ENCODE measurements at places on chromosomes 12 and 14.

- peak; percentile 20 for DNase-seq
Measured at GRCh38 chr14:100438678-100439592, 115.8 kb downstream of the SLC25A47 start.

DNA sequence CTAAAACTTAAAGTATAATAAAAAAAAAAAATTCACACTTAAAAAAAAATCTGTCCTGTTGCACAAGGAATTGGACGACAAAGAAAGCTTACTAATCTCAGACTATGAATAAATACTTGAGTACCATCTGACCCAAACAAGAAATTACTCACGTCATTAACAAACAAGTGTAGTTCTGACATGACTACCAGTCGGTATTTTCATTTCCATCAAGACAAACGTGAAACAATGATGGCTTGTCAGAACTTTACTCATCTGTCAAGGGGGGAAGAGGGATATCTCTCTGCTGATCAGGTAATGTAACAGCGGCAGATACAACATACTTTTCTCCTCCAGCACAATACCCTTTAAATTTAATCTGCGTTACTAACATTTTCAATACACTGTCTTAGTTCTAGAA, 78.3 kb downstream of the CDK17 start:
- no peak for DNase-seq

DNA sequence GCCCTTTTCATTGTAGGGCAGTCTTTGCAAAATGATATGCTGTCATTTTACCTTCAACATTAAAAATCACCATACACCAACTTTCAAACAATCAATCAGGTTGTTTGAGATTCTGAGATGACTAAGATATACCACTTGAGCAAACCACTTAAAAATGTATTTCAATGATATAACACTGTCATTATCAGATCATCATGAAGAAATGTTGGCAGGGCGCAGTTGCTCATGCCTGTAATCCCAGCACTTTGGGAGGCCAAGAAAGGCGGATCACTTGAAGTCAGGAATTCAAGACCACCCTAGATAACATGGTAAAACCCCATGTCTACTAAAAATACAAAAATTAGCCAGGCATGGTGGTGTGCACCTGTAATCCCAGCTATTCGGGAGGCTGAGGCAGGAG, 13.0 kb upstream of the RHOJ start:
- no peak for DNase-seq

- no peak for DNase-seq
Measured at GRCh38 chr12:24996820-24997219, 47.9 kb upstream of the BCAT1 start.

DNA sequence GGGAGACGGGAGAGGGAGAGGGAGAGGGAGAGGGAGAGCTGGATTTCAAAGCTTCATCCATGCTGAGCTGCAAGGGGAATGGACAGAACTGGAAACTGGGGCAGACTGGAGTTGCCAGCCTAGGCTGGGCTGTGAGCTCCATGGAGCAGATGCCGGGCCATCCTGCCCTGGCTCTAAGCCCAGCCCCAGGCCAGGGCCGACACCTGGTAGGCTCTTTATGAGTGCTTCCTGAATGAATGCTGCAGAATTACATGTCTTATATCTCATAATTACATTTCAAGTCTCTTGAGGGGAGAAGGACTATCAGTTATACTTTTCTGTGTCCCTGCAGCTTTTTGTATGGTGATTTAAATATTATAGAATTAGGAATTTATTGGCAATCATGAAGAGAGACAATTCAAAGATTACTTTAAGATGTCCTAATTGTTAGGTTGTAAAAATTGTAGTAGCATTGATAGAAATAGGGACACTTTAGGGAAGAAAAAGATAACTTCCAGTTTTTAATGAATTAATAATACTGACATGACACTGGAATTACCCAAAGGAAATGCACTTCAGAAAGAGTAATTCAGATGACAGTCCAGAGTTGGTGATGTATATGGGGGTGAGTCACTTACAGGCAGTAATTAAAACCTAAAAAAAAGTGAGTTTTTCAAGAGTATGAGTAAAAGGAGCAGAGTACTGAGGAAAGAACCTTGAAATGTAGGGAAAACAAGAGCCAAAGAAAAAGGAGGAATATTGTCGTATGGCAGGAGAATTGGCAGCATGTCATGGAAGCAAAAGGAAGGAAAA, 29.0 kb downstream of the SCYL2 start:
- no peak for DNase-seq

GRCh38 chr12:115840159-115840558, 437.3 kb downstream of the MED13L start:
- DNase-seq, result no peak

DNA sequence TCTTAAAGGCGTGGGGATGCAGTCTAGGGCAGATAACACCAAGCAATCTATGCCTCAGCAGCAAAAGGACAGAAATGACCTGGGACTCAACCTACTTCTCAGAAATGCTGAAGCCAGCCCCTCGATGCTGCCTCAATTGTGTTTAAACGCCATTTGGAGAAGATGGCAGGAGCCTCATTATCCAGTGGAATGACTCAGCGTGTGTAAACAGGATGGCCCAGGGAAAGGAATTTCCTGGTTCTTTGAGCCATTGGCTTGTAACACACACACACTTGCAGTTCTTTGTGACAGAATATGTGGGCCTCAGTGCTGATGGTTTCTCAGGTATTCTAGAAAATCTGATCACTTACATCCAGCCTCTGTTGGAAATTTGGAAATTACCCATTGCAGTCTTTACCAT, 154.3 kb downstream of the NTF3 start:
- no peak for DNase-seq

DNA sequence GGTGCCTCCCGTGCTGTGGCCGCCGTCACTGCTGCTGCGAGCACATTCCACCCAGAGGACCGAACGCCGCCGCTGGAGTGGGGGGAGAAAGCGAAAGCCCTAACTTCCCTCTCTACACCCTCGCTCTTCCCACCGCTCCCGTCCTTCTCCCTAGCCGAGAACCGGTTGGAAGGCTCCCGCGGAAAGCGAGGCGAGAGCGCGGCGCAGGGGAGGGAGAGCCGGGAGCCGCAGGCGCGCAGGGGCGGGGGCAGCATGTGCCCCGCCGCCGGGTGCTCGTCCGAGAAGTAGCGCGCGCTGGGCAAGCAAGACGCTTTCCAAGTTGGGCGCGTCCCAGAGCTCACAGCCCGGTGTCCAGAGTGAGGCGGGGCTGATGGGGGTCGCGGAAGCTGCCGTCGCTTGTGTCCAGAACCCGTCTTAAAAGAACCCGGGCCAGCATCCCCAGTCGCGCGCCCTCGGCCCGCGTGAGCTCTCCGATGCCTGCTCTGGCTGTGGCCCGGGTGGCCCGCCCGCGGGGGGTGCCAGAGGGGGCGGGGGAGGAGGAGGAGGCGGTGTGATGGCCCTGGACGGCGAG, at the start of gene TRHDE:
TSS of gene TRHDE (plus strand) at position 280 of the 571 bp plus-strand sequence. CDS start at position 554, 274 bp downstream.
- DNase-seq, result no peak

GRCh38 chr12:102833687-102834441, 83.2 kb downstream of the PAH start:
- no peak for DNase-seq

DNA sequence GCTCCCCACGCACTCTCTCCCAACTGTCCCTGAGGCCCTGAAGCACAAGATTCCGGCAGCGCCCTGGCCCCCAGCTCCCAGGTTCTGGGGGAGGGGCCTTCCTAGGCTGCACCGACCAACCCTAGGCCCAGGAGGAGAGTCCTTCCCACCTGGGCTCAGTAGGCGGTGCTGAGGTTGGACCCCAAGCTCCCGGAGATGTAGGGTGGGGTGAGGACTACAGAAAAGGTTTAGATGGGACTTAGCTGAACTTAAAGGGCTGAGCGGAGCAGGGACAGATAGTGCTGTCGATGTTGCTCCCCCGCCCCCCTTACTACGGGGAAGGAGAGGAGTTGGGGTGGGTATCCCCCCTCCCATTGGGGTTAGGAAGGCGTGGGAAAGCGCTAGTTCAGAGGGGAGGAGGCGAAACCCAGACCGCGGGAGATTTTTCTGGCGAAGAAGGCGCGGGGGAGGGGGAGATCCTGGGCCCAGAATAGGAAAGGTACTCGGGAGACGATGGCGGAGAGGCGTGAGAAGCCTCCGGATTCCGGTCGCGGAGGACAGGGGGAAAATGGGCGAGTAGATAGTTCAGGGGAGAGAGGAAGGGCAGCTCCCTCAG, 4.2 kb upstream of the BAZ2A start:
- DNase-seq, result no peak

DNA sequence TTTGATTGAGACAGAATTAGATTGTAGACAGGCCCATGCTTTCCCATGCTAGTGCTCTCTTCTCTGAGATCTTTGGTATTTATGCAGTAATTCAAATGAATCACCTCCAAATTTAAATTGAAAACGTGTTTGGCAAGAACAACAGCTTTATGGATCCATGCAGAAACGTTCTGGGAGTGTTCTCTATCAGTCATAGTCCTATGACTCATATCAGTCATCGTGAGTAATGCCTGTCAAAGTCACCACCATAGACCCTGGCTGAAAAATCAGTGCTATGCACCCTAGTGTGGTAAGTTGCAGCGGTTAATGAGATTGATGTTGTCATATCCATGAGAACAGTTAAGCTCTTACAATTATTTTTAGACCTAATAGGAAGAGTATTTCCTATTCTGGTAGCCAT, 90.1 kb upstream of the FOXG1 start:
- no peak for DNase-seq

GRCh38 chr12:96824074-96824837, 82.8 kb upstream of the NEDD1 start:
- no peak for DNase-seq

DNA sequence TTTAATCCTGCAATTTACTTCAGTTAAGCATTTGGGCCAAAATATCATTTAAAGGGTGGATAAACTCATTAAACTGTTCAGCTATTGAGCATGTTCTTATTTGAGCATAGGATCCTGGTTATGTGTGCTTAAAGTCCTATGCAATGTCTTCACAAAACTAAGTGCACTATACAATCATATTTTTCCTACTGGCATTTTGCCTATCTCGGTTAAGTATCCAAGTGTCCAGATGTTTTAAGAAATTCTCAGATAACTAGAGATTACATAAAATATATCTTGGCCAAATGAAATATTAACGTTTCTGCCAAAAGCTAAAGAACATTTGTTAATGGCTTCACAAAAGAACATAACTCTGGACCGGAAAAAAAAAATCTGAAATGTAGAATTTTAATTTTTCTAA, 250.8 kb upstream of the LRFN5 start:
- DNase-seq, result no peak

DNA sequence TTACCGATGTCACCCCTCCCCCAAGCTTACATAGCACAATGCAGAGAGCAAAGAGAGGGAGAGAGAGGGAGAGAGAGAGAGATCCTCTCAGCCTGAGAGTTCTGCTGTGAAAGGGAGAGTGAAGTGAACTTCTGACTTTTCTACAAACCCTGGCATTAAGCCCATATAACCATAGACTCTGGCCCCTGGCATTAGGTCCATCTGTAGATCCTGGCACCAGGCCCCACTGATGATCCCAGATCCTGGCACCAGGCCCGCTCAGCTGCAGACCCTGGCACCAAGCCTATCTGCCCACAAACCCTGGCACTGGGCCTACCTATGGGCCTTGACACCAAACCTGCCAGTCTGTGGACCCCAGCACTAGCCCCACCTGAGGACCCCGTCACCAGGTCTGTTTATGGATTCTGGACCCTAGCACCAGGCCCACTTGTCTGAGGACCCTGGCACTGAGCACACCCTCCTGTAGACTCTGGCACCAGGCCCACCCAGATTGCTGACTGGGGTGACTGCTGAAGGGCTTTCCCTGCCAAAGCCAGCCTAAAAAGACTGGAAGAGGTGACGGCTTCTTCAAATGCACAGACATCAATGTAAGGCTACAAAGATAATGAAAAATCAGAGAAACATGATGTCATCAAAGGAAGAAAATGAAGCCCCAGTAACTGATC, 14.5 kb upstream of the KRT83 start:
- no peak for DNase-seq

DNA sequence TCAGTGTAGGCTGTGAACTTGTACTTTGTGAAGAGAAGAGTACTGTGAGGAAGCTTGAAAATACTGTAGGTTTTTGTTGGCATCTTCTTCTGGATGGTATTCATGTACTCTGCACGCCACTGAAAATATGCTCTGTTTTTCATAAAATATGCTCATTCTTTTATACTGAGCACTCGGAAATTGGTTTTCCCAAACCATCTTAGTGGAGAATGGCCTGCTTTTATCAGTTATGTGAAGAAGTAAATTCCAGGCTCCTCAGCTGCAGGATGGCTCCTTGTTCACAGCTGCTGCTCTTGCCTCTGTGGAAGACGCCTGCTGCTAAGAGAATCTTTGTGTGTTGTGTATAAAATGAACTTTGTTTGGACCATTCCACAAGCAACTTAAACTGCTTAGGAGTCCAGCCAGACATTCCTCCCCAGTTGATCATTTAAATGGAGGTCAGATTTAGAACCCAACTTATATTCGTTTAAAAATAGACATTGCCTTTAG, 443.5 kb upstream of the RGS6 start:
- no peak for DNase-seq

DNA sequence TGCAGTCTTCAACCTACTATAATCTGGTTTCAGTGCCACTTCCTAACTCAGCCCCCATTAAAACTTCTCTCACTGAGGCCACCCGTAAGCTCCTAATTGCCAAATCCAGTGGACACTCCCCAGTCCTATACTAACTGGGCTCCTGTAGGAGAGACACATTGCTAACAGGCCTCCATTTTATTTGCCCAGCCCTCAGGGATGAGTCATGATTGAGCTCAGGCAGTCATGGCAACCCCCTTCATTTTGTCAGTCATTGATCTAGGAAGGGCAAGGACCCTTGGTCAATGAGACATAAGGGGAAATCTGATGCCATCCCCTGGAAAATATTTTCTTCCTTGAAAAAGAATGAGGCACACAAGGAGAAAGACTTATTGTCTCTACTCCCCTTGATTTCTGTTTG, 70.1 kb upstream of the HIF1A start:
- no peak for DNase-seq

DNA sequence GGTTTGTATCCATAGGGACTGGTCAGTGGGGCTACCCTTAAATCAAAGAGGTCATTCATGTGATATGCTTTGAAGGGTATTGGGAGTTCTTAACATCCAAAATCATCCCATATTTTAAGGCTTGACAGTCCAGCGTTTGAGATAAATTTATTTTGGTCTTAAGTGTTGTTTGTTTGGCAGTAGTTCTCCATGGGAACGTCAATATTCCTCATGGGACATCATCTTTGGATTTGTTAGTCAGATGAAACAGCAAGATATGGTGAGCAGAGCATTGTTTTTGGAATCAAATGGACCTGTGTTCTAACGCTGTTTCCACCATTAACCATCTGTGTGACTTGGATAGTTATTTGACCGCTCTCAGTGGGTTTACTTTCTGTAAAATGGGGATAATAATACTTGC, 45.9 kb upstream of the GSG1 start:
- no peak for DNase-seq

DNA sequence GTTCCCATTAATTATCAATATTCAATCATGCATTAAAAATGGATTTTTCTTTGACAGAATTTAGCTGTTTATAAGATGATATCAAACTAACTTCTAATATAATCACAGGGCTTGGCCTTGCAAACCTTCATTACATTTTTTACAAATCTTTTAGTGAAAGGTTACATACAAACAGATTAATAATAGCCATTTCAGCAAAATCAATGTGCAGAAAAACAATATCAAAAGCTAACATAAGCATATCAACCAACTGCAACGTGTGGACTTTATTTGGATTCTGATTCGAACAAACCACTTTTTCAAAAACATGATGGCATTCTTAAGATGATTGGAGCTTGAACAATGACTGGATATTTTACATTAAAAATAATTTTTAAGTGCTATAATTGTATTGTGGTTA, 93.6 kb downstream of the OTX2 start:
- no peak for DNase-seq
